NCI-H2081 treated with DMSO at 0.1 percent for 48 hours (cell line): ENCODE measurements at places on chromosomes 2 and 18.

DNA sequence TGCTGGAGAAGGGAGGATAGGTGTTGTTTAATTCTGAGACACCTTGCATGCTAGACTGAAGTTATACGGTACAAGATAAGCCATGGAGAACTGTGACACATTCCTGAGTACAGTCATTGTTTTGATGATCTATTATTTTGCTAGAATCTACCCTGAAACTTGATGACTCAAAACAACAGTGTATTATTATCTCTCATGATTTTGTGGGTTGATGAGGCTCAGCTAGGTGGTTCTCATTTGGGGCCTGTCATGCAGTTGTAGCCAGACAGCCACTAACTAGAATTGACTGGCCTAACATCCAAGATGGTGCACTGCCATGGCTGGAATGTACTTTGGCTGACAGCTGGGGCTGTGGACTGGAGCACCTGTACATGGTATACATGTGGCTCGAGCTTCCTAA is 5.4 kb upstream of the IL1R1 start:
- no peak for DNase-seq

DNA sequence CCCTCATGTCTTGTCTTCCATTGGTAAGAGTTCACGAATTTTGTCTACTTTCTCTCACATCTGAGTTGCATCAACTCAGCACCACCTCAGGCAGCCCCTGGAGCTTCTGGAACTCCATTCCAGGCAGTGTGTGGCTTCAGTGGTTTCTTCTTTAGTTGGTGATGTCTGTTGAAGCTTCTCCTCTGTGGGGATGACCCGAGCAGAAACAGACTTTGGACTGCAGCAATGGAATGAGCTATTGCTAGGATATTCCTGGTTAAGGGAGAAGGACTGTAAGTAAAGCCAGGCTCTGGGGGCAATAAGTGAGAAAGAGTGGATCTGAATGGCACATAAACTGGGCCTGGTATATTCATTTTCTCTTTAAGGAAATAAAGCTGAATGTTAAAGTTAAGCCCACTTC is 32.3 kb upstream of the STAT4 start:
- no peak for DNase-seq

DNA sequence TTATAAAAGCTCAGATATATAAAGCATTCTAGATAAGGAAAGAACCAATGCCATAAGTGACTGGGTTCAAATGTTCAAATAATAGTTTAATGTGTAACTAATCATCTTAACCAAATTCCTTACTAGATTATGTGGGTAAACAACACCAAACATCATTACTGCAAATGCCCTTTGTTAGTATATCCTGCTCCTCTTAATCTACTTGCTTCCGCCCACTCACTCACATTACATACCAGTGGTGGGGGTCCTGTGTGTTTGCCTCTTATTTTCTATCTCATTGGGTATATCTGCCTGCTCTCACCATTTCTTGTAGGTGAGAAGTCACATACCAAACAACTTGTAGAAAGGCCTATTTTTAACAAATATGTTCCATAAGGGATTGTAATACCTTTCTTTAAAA is 562.1 kb downstream of the NRXN1 start:
- no peak for DNase-seq

GRCh38 chr2:39479696-39480095 is 42.6 kb upstream of the MAP4K3 start:
- no peak for DNase-seq

DNA sequence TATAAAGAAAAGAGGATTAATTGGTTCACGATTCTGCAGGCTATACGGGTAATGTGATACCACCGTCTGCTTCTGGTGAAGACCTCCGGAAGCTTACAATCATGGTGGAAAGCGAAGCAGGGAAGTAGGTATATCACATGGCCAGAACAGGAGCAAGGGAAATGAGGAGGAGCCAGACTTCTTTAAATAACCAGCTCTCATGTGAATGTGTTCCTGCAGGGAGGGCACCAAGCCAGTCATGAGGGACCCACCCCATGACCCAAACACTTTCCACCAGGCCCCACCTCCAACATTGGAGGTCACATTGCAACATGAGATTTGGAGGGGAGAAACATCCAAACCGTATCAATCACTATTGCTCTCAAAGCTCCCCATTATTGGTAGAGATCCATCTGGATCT is 61.8 kb downstream of the EFEMP1 start:
- no peak for DNase-seq

DNA sequence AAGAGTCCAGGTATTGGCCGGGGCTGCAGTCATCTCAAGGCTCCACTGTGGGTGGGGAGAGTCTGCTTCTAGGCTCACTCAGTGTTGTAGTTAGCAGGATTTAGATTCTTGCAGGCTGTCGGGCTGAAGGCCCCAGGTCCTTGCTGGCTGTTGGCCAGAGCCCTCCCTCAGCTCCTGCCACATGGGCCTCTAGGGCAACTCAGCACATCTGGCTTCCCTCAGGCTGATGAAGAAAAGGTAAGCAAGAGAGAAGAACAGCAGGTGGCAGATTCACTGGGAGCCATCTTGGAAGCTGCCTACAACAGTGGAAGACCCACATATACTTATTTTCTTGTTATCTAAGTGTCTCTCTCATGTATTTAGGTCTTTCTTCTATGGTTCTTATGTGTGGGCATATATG is 4.3 kb downstream of the MRPS9 start:
- DNase-seq: no peak

GRCh38 chr2:240687741-240688552 is 3.7 kb upstream of the AQP12A start:
- no peak for DNase-seq

DNA sequence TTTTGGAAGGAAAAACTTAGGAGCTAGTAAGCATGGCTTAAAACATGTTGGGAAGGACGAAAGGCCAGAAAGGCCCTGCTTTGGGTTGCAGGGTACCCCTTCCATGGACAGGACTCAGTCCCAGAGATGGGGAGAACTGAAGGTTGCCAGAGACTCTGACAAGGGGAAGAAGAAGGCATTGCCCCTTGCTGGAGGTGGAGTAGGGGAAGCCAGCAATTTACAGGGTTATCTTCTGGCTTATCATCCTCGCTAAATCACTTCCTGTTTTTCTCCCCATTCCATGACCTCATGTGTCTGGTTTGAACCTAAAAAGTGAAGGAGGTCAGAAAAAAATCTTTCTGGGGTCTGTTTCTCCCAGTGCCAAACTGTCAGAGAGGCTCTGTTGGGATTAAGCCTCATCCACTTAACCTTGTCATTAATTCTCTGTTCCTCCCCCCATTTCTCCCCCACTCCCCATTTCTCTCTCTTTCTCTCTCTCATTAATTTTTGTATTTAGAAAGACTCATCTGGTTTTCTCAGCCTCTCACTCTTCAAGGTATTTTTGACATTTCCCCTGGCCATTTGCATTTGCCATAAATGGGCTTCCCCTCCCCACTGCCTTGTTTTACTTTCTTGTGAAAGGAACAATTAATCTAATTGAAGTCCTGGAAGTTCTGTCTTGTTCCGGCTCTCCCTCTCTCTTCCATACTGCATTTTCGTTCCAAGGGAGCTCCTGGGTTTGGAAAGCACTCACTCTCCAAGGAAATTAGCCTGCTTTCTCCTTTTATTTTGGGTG is 17.4 kb downstream of the NRP2 start:
- DNase-seq: no peak

DNA sequence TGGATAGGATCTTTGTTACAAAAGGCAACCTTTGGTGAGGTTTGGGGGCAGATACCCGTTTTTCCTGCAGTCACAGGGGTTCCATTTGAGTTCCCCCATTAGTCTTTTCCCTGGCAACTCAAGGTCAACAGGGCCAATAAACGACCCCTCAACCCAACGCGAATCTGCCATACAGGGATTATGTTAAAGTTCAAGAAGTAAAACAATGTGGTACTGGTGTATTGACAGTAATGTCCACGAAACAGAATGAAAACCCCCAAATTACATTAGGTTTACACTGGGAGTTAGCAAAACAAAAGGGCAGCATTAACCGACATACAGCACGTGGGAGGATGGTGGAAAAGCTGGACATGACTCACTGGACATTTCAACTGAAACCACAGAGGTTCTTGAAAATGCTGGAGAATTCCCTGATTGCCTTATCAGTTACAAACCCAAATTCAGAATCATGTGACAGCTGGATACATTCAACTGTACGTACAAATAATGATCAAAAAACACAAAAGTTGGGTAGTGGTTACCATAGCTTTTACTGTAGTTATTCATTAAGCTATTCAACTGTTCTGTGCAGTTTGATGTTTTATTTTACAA is 4.9 kb upstream of the IMP4 start:
- DNase-seq: no peak

- DNase-seq: no peak
Observed at GRCh38 chr18:13051159-13051558, 60.0 kb downstream of the CEP192 start.

GRCh38 chr18:49071317-49071716 is 120.6 kb upstream of the SMAD7 start:
- DNase-seq: no peak

GRCh38 chr18:62420151-62420512 is 95.0 kb downstream of the TNFRSF11A start:
- DNase-seq: no peak

DNA sequence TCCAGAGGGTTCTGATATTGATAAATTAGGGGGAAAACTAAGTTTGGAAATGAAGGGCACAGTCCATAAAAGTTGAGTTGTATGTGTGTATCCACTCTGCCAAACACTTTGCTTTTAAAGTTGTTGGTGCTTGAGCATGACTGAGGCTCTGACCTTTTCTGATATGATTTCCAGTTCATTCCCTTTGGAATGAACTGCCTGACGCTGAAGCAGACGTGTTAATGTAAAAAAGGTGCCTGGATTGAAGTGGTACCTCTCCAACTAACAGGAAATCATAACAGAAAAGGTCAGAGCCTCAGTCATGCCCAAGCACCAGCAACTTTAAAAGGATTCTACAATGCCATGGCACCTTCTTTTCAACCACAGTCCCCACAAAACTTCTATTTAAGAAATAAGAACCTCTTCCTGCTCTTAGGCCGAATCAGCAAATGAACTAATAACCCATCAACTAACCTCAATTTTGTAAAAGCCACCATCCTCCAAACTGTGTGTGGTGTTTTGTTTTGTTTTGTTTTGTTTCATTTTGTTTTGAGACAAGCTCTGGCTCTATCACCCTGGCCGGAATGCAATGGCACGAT is 52.6 kb downstream of the MEMO1 start:
- DNase-seq: no peak

- DNase-seq: no peak
Observed at GRCh38 chr2:2827761-2828221, 496.7 kb upstream of the MYT1L start.

GRCh38 chr2:42933824-42934254 is 141.5 kb upstream of the HAAO start:
- no peak for DNase-seq

DNA sequence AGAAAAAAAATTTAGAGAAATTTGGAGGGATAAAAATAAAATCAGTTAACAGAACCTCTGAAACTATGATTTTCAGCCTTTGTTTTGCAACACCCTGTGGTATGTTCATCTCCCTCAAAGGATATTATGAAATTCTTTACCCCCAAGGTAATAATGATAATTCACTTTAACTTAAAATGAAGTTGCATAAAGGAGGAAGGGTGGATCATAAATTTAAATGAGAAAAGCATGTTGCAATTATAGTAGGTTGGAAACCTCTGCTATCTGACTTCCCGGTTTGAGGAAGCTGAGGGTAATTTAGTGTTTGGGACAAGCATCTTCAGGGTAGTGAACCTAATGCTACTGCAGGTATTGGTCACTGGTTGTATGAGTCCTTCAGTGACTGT is 102.9 kb downstream of the BABAM2 start:
- no peak for DNase-seq

GRCh38 chr2:237259201-237259600 is 154.8 kb downstream of the COL6A3 start:
- no peak for DNase-seq

GRCh38 chr18:12456441-12456840 is 48.7 kb downstream of the PRELID3A start:
- no peak for DNase-seq

DNA sequence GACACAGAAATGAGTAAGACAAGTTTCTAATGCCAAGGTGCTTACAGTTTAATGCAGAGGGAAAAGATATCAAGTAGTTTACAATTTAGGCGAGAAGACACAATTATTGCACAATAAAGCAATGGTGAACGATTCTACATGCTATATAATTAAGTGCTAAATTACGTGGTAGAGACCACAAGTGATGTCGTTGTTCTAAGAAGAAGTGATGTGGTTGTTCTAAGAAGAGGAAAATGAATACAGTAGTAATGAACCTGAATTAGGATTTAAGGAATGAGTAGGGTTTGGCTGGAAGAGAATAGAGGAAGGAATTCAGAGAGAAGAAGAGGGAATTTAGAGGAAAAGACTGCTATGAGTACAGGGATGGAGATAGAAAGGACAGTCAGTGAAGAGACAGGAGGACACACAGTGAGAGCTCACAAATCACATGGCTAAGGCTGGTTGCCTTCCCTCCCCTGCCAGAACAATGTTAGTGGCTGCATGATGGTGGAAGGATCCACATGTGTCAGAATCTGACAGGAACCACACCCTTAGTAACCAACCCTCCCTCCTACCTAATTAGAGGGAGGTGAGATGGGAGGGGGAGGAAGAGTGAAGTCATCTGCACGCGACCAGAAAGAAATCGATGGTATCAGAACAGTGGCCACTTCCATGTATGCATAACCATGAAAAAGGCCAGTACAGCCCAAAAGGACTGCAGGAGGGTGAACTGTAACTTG is 44.7 kb downstream of the M1AP start:
- no peak for DNase-seq

GRCh38 chr2:127007652-127008051 is 99.3 kb downstream of the BIN1 start:
- DNase-seq: no peak

DNA sequence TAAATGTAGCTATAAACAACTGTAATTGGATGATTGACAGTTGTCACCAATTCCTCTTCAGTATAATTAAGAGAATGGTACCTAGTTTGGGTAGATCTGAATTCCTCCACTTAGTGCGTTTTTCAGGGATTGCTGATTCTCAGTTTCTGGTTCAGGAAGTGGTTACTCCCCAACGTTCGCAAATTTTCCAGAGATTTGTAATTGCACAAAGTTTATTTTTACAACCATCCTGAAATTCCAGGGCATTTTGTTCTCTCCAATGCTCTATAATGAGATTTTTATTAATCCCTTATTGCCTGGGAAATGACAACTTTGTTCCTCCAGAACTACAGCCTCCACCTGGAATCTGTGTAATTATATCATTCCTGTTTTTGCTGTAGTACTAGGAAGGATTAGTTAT is 710.6 kb upstream of the ZEB2 start:
- no peak for DNase-seq

GRCh38 chr2:230410861-230411569 is 5.0 kb upstream of the SP100 start:
- DNase-seq: no peak

DNA sequence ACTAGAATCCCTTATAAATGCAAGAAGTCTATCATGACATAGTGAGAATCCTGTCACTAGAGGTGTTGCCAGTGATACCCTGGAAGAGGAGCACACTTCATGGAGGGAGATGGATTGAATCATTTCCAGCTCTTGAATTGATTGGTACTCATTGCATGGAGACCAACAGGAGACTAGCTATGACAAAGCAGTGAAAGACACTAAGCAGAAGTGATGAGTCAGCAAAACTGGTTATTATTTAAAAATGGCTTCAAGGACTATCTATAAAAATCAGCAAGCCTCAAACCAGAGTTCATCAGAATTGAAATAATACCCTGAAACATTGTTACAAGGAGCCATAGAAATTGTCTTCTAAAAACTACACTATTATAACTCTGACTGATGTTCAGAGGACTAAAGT is 200.3 kb downstream of the PDE11A start:
- DNase-seq: no peak
